Brain pericyte (primary cell): ENCODE measurements at places on chromosomes 12 and 14.

- DNase-seq: no peak
Observed at GRCh38 chr12:130198026-130198662, 35.9 kb downstream of the FZD10 start.

- DNase-seq: no peak
Observed at GRCh38 chr12:1297206-1297605, 297.2 kb downstream of the FBXL14 start.

- DNase-seq: no peak
Observed at GRCh38 chr12:58009405-58010195, 68.2 kb downstream of the ATP23 start.

DNA sequence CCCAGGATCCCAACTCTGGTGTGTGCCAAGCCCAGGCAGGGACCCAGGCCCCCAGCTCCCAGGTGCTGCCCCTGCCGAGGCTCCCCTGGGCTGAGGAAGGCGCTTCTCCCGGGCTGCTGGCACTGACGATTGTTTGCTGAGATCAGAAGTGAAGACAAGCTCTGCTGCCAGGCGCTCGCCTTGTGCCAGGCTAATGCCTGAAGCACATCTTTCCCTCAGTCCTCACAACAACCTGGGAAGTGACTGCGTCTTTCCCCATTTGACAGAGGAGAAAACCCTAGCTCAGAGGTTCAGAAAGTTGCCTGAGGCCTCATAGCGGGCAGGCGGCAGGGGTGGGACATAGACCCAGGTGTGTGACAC is 36.8 kb downstream of the ANKRD9 start:
- no peak for DNase-seq

GRCh38 chr14:61525293-61526011 is 169.9 kb upstream of the HIF1A start:
- DNase-seq: no peak

DNA sequence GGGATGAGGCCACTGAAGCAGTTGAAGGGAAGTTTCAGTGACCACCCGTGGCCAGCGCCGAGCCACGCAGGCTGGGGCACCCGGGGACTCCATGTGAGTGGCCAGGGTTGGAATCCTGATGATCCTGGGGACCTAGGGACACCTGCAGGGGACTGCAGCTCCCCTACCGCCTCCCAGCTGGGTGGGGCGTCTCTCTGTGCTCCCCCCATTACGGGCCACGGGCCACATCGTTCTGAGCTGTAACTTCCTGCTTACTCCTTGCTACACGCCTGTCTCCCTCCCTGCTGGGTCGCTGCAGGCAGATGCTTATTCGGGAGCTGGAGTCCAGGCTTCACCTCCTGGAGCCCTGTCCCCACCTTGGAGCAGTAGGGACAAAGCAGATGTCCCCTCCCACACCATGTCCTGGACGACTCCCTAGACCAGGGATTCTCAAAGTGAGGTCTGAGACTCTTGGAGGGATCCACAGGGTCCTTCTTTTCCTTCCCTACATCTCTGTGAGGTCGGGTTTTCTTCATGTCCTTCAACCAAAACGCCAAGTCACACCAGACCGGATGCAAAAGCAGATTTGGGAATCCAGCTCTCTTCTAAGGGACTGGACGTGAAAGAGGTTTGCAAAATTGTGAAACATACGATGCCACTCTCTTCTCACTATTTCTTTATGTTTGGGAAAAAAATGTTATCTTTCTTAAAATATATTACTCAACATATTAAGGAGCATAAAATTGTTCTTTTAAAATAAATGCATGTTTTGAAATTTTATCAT is 85.9 kb upstream of the NCOR2 start:
- DNase-seq: no peak

DNA sequence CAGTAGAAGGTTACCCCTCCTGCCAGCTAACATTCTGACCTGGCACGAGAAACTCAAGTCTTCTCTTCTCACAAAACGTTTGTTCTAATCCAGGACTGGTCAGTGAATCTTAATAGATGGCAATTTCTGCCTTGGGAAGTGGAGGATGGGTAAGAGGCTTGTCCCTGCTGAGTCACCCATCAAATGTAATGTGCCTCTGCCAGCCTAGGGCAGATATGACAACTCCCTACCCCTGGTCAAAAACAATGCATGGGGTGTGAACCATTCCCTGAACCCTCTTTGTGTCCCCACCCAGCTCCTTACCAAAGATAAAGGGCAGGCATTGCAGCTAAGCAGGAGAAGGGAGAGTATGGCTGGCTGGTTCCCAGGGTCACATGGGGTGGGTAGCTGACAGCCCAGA is 1052.9 kb downstream of the GALC start:
- no peak for DNase-seq

DNA sequence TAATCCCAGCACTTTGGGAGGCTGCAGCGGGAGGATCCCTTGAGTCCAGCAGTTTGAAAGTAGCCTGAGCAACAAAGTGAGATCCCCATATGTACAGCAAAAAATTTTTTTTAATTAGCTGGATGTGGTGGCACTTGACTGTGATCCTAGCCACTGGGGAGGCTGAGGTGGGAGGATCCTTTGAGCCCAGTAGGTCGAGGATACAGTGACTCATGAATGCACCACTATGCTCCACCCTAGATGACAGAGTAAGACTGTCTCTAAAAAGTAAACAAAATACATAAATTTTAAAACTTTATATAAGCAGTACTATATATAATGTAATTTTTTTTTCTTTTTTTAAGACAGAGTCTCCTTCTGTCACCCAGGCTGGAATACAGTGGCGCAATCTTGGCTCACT is 115.4 kb downstream of the ESR2 start:
- no peak for DNase-seq

- DNase-seq: peak; percentile 27
Observed at GRCh38 chr12:95674631-95675030, 115.9 kb downstream of the NTN4 start.

GRCh38 chr14:55980970-55981369 is 137.2 kb upstream of the PELI2 start:
- DNase-seq: no peak

- DNase-seq: no peak
Observed at GRCh38 chr12:42631513-42631912, 42.0 kb upstream of the PRICKLE1 start.
